ENCODE measurements at places on chromosomes 2 and 18.

DNA sequence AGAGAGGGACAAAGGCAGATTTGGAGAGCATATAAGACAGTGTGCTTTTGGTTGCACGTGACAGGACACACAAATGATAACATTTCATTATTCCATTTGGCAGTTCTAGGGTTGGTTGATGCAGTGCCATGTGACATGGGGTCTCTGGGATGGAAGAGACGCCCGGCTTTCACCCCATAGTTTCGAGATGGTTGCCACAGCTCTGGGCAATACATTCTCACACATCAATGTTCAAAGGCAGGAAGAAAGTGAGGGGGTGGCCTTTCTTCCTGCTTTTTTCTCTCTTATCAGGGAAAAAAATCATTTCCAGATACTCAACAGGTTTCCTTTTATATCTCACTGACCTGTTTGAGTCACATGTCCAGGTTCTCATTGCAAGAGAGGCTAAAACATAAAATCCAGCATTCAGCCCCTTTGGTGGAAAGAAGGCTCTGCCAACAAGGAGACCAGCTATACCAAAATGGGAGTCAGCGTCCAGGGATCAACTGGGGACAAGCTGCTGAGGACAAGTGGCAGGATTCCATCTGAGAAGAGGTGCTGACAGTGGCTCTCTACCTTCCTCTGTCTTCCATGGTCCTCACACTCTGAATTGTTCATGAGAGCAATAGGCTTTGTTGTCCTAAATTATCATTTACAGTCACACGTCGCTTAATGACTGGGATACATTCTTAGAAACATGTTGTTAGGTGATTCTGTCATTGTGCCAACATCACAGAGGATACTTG is 29.1 kb upstream of the ANKRD44 start:
- no peak for DNase-seq

- DNase-seq = peak; percentile 30
Measured at GRCh38 chr18:3623769-3624545, 174.0 kb downstream of the TGIF1 start.

DNA sequence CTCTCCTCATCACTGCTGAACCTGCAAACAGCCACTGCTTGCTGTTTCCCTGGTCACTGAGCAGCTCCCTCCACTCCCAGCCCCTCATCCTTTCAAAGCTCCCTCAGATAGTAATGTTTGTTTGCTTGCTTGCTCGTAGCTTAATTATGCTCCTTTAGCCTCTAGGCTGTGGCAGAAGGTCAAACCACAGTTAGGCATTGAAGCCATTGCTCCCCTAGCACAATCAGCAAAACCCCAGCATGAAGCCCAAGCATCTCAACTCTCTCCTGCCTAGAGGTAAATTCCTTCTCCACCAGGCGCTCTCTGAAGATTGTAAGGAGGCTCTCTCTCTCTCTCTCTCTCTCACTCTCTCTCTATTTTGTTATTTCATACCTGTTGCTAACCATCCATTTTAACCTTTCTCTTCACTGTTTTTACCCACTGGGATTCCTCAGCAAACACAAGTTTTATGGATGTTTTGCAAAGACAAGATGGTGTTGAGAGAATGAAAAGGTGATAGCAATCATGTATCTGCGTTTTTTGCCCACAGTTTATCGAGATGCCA is 135.9 kb upstream of the HNRNPA3 start:
- no peak for DNase-seq

DNA sequence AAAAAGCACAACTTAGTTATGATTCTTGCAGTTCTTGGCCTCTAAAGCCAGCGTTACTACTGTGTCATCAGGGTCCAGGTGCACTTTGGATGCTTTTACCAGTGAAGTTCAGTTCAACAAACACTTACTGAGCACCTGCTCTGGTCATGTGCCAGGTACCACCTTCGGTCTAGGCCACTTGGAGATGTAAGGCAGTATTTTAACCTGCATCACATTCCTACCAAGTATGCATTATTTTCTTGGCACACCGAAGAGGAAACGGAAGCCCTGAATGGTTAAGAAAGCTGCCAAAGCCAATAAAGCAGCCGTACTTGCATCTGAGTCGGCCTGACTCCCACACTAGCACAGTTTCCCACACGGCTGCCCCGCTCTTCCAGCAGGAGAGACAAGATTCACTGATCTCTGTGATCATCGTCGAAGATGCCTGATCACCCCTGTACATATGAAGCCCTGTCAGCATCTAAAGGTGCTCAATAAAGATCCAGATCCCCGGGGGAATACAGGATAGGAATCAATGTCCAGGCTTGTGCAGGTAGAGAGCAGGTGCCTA is 427.1 kb downstream of the EIPR1 start:
- no peak for DNase-seq

Data from stimulated activated CD4-positive, alpha-beta T cell treated with anti-CD3 and anti-CD28 coated beads, Interleukin-1b, Interleukin-23, amount 100 ng/mL, for 48 hours (primary cell).